Large intestine (tissue), 12 donors: ENCODE measurements at places on chromosomes 7 and 10.

DNA sequence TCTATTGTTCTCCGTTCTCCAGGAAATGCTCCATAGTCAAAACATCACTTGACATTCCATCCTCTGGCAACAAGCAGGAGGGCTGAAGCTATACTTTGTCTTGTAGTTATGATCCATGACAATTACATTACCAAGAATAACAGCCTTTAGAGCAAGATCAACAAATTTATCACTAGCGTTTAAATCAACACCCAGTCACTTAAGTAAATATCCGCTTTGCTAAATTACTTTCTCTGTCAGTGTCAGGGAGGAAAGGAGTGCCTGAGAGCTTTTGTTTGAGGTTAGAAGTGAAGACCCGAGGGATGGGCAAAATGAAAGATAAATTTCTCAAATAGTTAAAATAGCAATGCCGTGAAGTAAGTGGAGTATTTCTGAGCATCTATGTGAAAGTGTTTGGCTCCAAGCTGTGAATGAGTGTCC is 236.1 kb upstream of the BMPER start:
- peak; percentile 42 for DNase-seq

- no peak for DNase-seq
Measured at GRCh38 chr7:66055321-66055956, 20.2 kb upstream of the ASL start.

GRCh38 chr7:57821438-57822382 is 371.7 kb downstream of the ZNF716 start:
- no peak for DNase-seq

DNA sequence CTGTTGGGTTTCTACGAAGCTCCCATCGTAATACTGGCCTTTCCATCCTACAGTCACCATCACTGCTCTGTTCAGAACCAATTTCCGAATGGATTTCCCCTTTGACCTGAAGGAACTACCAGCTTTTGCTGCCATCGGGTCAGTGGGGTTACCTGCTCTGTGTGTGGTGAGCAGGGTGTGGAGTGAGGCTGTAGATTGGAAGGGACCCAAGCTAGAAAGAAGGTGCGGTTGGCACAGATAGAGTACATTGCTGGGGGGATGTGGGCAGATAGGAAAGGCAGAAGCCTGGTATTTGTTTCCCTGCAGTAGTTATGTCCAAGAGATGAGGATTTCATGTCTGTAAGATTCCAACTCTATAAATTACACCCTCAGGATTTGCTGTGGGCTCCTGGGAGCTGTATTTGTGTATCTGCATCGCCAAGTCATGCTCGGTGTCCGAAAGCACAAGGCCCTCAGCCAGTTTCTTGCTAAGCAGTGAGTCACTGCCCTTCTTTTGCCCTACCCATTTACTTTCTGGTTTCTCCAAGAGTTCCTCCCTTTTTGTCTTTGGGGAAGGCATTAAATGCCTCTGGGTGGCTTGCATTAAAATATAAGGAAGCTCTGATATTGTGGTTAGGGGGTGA is 15.4 kb downstream of the CLCN1 start:
- DNase-seq = no peak

- DNase-seq = peak; percentile 80
Measured at GRCh38 chr10:109902992-109903947, 20.0 kb downstream of the XPNPEP1 start.

DNA sequence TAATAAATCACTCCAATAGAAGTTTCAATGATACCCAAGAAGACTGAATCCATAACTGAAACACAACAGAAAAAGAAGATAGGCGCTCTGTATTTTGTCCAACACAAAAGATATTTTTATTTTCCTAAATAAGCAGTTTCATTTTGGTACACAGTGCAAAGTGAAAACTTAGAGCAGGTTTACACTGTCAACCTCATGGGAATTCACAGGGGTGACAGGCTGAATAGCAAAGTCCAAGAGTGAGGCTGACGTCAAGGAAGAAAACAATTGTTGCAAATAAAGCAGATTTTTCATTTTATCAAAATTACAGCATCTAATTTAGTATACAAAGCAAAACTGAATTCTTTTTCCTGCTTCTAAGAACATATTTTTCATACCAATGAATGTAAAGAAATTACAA is 28.6 kb downstream of the NAMPT start:
- peak; percentile 60 for DNase-seq

DNA sequence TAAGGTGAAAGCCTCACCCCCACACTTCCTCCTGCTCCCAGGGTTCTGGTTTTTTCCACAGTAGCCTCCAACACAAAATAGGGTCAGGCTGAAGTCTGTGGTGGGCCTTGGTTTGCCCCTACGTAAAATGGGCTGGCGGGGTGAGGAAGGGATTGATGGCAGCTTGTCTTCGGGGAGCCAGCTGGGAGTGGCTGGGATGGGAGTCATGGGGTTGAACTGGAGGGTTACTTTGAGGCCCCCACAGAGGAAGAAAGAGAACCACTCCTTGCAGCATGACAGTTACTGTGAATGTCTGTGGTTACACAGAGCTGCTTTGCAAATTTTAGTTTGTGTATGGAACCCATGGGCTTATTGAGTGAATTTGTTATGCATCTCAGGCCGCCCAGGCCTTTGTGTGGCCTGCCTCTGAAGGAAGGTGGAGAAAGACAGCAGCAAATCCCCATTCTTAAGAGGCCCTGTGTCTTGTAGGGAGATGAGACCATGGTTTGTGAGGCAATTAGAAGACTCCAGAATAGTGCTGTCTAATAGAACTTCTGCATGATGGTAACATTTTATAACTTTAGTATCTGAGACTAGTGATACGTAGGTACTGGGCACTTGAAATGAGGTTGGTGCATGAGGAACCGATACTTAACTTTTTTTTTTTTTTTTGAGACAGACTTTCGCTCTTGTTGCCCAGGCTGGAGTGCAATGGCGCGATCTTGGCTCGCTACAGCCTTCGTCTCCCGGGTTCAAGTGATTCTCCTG is 8.1 kb downstream of the TRIM8 start:
- no peak for DNase-seq

GRCh38 chr10:60960031-60960430 is 16.0 kb upstream of the RHOBTB1 start:
- no peak for DNase-seq

- DNase-seq = no peak
Measured at GRCh38 chr10:34231441-34232180, 583.5 kb downstream of the PARD3 start.

DNA sequence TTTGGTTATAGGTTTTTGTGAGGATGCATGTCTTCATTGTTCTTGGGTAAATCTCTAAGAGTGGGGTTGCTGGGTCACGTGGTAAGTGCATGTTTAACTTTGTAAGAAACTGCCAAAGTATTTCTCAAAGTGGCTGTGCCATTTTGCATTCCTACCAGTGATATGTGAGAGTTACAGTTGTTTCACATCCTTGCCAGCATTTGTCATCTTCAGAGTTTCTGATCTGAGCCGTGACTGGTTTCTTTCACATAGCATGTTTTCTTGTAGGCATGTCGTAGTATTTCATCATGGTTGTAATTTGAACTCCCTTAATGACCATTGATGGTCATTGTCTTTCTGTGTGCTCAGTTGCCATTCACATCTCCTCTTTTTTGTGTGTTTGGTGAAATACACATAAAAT is 286.0 kb downstream of the RNLS start:
- DNase-seq = no peak

DNA sequence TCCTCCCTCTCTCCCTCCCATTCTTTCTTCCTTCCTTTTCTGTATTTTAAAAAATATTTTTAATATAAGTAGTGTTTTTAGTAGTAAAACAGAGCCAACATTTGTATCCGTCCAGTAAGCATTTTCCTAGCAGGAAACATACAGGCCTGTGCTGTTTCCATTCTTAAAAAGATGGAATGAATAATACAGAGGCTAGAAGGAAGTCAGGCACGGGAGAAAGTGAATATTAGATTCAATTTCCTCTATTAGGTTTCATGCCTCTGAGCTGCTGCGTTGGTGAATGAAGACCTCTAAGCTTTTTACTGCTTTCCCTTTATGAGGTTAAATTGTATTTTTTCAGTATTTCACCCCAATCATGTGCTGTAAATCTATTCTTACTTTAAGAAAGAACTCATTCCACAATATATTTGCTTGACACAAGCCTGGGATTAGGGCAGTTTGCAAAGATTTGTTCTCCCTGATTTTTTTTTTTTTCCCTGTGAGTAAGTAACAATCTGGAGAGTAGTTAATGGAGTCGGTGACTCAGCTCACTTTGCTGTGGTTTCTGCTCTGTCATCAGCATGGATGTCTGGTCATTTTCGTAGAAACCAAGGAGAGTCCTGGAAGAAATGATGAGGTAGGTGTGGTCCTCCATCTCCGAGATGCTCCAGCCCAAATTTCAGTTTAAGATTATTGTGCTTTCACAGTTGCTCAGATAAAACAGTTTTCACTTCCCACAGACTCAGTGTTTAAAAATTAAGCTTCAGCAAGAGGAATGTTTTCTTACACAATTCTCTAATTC is 76.1 kb upstream of the PITRM1 start:
- no peak for DNase-seq

GRCh38 chr10:72062382-72062781 is 26.0 kb downstream of the SPOCK2 start:
- DNase-seq = no peak

GRCh38 chr7:80711531-80711930 is 73.1 kb downstream of the CD36 start:
- DNase-seq = no peak

DNA sequence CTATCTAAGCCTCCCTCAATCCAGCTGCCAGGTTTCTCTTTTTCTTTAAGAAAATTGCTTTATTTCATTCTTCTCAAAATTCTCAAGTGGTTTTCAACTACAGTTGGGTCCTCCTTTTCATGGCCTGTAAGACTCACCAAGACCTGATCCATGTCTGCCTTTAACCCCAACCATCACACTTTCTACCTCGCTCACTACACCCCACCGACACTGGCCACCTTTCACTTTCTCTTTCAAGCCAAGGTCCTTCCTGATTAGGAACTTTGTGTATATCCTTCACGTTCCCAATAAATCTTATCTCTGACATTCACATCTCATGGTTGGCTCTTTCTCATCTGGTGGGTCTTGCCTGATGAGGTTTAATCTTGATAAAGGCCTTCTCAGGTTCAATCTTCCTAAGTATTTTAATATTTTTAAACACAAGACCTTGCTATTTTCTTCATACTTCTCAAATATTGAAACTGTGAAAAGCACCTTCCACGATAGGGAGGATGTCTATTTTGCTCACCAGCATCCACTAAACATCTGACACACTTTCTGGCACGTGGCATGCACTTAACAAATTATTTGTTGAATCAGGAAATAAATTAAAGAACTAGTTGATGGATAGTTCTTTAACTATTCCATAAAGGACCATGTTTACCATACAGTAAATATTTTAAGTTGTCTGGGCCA is 624.8 kb downstream of the GRID1 start:
- DNase-seq = no peak

GRCh38 chr10:10788761-10789160 is 228.9 kb upstream of the CELF2 start:
- no peak for DNase-seq
